Hypothalamus (tissue), 51 donors: ENCODE measurements at places on chromosomes 4 and X.

DNA sequence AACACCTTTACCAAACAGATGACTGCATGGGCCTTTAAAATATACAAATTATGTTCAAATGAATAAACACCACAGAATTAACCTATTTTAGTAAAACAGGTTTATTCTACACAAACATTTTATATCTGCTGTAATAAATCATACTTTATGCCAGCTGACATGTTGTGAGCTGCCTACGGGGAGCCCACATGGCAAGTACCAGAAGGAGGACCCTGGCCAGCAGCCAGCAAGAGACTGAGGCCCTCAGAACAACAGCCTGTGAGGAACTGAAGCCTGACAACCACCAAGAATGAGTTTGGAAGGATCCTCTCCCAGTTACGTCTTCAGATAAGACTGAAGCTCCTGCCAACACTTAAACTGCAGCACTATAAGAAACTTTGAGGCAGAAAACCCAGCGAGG is 377.0 kb downstream of the PDGFC start:
- no peak for DNase-seq

DNA sequence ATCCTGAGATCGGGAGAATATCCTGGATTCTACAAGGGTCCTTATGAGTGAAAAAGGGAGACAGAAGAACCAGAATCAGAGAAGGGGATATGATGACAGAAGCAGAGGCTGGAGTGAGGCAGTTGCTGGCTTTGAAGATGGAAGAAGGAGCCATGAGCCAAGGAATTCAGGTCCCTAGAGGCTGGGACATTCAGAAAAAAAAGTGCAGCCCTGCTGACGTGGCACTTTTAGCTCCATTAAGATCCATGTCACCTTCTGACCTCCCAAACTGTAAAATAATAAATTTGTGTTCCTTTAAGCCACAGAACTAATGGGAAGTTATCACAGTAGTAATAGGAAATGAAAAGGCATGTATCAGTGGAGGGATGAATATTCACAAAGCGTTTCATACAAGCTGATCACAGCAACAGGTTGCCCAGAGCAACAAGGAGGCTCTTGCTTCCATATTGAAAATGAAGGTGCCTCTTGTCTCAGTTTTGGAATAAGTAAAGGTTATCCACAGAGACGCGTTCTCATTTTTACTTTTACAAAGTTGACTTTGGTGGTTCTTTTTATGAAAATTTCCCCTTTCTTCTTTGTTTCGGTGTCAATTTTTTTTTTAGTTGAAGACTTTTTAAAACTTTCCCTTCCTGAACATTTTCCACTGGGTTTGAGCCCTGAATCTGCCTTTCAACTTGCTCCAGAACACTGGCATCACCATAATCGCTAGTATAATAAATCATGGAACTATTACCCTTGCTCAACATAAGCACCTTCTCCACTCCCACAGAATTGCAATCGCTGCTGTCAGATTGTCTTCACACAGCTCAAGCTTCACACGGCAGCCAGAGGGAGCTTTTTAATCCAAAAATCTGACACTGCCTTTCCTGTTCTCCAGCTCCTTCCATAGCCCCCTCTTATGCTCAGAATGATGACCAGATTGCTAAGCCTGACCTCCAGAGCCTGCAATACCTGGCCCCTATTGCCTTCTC is 127.6 kb upstream of the RBPJ start:
- no peak for DNase-seq

GRCh38 chrX:15395789-15396188 is 11.6 kb upstream of the VEGFD start:
- DNase-seq, result no peak

DNA sequence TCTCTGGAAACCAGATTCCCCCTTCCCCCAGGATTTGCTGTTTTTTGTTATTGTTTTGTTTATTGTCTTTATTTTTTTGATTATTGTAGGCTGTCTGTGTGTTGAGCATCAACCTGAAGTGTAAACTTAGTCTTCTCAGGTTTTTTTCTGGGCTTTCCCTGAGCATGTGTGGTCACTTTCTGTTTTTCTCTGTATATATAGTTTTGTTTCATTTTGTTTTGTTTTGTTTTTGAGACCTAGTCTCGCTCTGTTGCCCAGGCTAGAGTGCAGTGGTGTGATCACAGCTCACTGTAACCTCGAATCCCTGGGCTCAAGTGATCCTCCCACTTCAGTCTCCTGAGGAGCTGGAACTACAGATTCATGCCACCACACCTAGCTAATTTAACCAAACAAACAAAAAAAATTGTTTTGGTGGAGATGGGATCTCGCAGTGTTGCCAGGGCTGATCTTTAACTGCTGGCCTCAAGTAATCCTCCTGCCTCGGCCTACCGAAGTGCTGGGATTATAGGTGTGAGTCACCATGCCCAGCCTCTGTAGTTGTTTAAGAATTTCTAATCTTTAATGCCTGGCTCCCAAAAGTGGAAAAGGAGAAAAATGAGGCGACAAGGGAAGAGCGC is 9.1 kb downstream of the IL13RA1 start:
- DNase-seq, result no peak

DNA sequence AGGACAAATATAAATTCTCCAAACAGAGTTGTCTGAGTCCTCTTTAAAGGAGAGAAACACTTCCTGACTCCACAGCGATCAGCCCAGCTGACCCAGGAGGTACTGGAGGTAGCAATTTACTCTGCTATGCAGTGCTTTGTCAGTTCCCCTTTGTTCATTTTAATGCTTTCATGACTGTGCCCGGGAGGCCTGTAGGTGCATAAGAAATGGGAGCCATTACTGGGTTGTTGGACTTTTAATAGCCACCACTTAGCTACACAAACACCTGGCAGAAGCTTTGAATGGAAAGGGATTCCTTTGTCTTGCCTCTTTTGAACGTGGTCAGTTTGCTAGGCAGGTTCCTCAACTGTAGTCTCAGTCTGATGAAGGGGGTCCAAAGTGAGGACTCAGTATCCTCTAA is 59.0 kb upstream of the AFF2 start:
- DNase-seq, result no peak

GRCh38 chr4:47469951-47470350 is 6.4 kb upstream of the COMMD8 start:
- DNase-seq, result no peak

DNA sequence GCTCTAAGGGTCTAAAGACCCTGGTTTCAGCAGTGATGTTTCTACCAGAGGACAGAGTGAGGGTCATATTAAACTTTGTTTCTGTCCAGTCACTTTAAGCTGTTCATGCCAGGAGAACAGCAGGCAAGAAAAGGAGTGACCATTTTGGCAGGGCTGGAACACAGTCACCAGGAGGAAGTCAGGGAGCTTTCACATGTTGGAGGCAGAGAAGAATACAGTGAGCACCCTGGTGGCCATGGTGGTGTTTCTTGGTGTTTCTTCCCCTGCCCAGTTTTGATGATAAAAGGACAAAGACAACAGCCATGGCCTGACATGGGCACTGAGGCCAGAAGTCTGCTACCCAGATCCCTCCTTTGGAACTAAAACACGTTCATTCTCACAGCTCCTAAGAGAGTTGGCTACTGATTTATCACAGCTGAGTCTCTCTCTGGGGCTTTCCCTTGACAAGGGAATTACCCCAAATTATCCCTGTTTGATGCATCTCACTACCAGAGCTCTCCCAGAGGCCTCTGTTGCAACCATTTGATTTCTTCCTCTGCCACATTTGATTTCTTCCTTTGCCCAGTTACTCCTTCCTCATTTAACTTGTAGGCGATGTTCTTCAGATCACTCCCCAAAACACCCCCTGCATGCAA is 106.4 kb upstream of the NWD2 start:
- no peak for DNase-seq

- no peak for DNase-seq
These were observed 195.6 kb downstream of the GPC3 start for GRCh38 chrX:133789829-133790228.

DNA sequence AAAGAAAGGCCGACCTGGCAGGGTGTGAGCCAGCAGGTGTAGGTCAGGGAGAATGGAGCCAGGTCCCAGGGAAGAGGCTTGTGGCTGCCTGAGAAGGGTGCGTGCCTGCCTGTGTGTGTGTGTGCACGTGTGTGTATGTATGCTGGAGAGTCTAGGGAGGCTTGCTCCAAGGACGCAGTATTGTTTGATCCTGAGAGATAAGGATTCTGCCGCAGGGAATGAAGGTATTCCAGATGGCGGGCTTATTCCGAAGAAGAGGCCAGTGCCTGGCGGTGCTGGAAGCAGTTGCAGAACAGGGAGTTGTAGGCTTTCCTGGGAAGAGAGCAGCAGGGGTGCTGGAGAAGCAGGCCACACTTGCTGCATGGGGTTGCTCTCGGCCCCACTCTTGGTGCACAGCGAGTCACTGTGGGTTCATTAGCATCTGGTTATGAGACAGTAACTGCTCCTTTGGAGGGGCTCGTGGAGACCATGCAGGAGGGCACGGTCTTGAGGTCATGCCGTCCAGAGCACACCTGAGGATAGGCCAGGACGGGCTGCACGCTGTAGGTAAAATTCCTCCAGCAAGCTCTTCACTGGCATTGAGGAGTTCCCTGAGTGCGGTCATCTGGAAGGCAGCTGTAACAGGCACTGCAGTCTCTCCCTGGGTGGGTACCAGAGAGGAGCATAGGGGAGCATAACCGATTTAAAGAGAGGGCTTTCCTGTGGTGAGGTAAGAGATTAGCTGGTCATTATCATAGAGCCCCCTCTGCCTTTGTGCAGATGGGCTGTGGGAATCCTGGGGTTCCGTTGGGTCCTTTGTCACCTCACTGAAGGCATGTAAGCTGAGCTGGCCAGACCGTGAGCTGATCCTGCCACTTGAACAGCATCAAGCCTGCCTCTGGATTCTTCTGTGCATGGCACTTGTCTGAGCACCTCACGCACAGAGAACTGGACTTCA is 29.9 kb upstream of the MSANTD1 start:
- DNase-seq, result no peak

DNA sequence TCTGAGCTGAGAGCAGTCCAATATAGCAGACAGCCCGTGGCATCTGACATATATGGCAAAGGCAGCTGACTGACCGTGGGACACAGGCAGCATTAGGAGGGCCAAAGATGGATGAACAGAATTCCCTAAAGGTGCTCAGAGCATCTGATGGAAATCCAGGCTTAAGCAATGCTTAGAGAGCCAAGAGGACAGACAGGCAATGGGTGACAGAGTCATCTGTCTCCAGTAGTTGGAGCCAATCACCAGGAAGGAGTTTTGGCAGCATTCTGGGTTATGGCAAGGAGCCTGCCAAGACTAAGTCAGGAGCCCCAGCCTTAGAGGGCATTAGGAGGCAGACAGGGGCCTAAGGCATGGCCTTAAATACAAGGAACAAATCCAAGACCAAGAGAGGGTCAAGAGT is 153.3 kb upstream of the USP9X start:
- no peak for DNase-seq

GRCh38 chr4:122003335-122003734 is 51.5 kb upstream of the TRPC3 start:
- no peak for DNase-seq

- no peak for DNase-seq
These were observed 273.9 kb downstream of the TLL1 start for GRCh38 chr4:166146806-166147540.

DNA sequence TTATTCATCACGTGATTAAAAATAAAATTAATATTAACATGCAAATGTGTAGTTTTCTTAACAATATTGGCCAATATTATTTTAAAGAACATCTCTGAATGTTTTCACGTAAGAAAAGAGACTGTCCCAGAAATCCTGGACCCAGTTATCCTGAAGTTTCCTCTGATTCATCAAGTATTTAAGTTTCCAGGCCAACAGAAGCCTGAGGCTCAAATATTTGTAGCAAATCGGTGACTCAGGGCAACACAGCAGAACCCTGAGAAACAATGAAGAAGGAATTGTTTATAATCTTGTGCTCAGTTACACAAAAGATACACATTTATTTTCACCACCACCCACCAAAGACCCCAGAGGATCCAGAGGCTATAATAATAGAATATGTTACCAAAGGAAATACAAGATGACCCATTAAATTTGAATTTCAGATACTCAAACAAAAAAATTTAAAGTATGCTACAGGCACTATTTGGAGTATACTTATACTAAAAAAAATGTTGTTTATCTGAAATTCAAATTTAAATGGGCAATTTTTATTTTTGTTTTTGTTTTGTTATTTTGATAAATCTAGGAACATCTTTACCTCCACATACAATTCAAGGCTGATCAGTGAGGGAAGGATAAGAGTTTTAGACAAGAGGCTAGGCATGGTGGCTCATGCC is 33.9 kb upstream of the SLC7A11 start:
- no peak for DNase-seq

- DNase-seq, result no peak
These were observed 35.1 kb downstream of the PCGF3 start for GRCh38 chr4:740656-741282.

GRCh38 chr4:25803720-25804225 is 59.0 kb downstream of the SEL1L3 start:
- no peak for DNase-seq

GRCh38 chr4:121668368-121669162 is 28.2 kb downstream of the ANXA5 start:
- no peak for DNase-seq

DNA sequence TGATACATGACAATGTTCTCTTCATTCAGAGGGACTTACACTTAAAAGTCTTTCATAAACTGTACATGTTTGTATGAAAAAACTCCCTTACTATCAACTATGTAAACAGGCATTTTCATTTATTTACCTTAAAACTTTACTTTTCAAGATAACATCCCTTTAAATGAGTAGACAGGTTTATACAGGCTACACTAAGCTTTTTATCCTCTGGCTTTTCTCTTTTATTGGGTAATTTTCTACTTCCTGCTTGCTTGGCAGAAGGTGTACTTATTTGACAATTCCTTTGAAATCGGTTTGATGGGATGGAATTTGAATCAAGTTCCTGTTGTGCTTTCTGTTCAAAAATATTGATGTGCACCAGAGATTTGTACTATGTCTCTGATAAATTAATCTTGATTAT is 81.4 kb downstream of the PTPN13 start:
- no peak for DNase-seq

- DNase-seq, result no peak
These were observed 72.6 kb downstream of the GATB start for GRCh38 chr4:151688003-151688784.

DNA sequence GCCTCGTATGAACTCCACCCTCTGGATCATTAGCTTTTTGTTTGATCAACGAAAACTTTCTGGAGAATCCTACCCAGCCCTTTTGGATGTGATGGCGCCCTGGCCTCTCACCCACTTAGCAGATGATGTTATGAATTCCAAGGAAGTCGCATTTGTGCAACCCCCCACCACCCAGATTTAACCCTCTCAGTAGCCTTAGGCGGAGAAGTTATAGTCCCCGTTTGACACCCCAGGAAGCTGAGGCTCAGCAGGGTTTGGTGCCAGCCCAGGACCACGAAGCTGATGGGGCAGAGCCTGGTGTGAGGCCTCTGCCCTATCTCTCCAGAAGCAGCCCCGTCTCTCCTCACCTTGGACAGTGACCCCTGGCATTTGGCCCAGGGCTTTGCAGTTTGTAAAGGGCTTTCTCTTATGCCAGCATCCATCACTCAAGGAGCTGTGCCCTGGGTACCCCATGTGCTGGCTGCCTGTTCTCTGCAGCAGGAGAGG is 1.0 kb downstream of the WFS1 start:
- no peak for DNase-seq

GRCh38 chrX:38890963-38891362 is 89.7 kb downstream of the MID1IP1 start:
- no peak for DNase-seq
